Stimulated activated CD4-positive, alpha-beta T cell treated with anti-CD3 and anti-CD28 coated beads, Interleukin-4, amount 100 ng/mL, for 4 hours (primary cell): ENCODE measurements at places on chromosomes 2 and 18.
A peak's percentile ranks its signal among the peaks of the same experiment; 100 is the strongest.

DNA sequence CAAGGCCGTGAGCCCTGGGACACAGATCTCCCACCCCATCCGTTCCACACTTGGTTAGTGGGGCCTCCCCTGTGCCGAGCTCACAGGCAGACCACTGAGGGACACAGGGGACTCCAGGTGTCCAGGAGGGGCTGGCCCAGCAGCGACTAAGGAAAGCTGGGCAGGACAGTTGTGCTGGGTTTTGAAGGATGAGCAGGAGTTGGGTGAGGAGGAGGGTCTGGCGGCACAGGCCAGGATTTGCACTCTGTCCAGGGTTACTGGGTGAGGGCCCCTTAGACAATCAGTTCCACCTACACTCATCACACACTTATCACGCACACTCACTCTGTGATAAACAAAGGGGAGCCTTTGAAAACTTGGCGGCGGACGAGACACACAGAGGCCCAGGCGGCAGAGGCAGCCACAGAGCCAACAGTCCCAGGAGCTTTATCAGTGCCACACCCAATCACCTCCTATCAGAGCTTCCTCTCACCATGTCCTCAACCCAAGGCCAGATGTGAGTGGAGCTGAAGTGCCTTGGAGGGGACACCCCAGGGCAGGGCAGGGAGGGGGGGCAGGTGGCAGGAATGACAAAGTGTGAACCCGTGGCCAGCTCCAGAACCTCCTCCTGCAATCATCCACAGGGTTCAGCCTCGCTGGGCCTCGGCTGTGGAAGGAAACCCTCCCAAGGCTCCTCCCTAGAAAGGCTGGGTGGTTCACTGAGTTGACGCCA, 26.6 kb downstream of the BIN1 start:
- peak; percentile 24 for DNase-seq

- no peak for DNase-seq
Measured at GRCh38 chr2:12173271-12173942, 427.0 kb downstream of the LPIN1 start.

GRCh38 chr2:154706660-154707059, 8.2 kb downstream of the KCNJ3 start:
- DNase-seq = no peak

DNA sequence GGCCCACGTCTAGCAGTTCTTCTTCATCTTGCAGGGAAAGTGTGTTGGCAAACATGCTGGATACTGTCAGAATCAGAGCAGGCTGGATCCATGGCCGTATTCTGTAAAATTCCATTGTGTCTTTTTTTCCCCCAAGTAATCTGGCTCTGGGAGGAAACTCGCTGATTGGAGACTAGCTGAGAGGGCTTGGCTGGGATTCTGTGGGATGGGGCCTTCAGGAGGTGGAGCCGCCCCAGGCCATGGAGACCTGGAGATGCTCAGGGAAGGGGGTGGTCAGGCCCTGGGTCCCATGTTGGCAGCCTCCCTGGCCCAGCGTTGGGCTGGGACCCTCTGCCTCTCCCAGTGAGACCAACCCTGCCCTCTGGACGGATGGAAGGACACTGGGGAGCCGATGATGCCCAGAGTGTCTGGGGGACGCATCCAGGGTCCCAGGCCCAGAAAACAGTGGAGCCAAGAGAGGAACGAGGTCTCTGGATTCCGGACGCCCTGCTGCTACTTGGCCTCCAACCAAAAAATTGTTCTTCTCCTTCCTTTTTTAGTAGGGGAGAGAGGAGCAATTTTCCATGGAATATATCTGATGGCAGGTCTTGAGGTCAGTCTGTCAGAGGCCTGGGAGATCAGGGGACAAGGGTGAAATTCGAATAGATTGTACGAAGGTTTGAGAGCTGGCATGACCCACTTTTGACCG, 114.5 kb downstream of the AGAP1 start:
- DNase-seq = no peak
